ENCODE measurements at places on chromosomes 5 and 9.

DNA sequence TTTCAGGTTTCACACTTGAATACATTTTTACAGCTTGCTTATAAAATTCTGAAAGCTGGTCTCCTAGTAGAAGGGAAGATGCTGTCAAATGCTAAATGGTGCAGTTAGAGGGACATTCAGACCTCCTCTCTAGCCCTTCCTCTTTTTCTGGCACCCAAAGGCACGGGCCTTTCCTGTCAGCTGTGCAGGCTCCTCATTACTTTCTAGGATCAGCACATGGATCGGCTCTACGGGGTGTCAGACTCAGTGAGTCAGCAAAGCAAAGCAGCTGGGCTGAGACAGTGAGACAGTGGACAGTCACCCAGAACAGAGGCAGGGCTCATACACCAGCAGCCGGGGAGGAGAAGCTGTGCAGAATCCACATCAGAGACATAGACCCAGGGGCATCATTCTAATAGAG, 80.0 kb upstream of the TNC start:
- DNase-seq, result no peak

- no peak for DNase-seq
Measured at GRCh38 chr5:166369346-166369745, 1922.1 kb upstream of the WWC1 start.

GRCh38 chr9:35756275-35757225, 2.5 kb upstream of the MSMP start:
- DNase-seq, result no peak

- DNase-seq, result no peak
Measured at GRCh38 chr5:139667001-139667729, 19.0 kb downstream of the CXXC5 start.

DNA sequence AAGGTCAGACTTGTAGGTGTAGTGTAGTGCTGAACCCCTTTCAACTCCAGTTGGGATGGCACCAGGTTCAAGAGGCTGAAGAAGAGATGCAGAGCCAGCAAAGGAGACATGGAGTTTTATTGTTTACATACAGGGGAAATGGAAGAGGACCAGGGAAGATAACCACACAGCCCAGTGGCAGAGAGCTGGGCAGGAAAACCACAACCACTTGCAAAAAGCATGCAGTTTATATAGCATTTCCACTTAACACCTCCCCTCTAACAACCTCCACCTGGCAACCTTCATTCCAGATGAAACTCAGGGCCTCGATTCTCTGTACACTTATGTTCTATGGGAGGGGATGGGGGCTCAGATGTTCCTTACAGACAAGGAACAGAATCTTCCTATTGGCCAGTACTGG, 56.9 kb downstream of the SNX24 start:
- no peak for DNase-seq

DNA sequence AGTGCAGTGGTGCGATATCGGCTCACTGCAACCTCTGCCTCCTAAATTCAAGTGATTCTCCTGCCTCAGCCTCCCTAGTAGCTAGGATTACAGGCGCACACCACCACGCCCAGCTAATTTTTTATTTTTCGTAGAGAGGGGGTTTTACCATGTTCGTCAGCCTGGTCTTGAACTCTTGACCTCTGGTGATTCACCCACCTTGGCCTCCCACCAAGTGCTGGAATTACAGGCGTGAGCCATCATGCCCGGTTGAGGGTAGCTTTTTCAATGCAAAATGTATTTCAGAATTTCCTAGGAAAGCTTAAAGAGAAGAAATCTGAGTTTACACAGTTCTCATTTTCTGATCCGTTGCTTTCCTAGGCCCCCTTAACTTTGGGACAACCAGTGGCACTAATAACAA, 15.7 kb downstream of the BDP1 start:
- DNase-seq, result no peak

DNA sequence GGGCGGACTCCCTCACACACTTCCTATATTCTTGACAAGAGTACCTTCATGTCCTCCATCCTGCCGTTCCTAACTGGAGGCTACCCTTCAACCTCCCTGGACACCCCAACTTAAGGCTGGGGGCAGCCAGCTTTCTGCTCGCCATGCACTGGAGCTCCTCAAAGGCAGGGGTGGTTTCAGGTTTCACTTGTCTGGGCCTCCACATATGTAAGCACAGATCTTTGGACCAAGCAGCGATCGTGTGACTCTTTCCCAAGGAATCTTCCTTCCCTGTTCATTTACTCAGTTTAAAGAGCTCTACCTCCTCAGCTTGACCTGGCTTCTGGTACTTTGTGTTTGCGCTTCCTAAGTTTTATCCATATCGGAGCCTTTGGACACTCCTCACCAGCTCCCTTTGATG, 34.2 kb upstream of the TRPC7 start:
- DNase-seq, result no peak

GRCh38 chr5:91151947-91152346, 231.2 kb downstream of the ARRDC3 start:
- no peak for DNase-seq

DNA sequence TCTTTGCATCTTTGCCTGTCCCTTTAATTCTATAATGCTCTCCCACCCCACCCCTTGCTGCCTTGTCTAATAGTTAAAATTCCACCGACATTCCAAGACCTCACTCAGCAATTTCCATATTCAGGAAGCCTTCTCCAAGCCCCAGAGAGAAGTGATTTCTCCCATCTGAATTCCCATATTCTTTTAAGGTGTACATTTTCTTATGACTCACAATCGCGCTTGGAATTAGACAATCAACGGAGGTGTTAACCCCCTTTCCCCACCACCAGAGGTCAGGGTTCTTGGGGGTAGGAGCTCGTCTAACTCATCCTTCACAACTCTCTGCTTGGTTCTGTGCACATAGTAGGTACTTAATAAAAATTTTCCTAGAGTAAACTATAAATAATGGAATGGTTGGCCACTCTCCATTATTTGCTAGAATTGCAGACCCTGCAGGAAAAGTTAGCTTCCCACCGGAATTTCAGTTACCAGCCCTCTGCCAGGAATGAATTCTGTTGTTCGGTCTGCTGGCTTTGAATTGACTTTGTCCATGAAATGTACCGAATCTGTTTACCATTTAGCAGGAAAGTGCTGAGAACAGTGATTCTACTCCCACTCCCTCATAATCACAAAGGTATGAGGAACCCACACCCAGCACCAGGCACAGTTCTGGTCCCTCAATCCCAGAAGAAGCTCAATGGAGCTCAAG, 5.0 kb downstream of the KCNIP1 start:
- no peak for DNase-seq

GRCh38 chr9:74001382-74001781, 495.8 kb upstream of the RORB start:
- DNase-seq, result no peak

DNA sequence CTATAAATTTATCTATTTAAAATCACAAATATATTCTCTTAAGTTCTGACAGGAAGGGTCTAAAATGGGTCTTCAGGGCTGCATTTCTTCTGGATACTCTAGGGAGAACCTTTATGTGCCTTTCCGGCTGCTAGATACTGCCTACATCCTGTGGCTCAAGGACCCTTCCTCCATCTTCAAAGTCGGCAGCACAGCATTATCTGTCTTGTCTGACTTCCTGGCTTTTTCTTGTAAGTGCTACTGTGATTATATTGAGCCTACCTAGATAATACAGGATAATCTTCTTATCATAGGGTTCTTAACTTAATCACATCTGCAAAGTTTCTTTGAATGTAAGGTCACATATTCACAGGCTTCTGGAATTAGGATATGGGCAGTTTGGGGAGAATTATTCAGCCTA, 943.8 kb upstream of the TYRP1 start:
- DNase-seq, result no peak

DNA sequence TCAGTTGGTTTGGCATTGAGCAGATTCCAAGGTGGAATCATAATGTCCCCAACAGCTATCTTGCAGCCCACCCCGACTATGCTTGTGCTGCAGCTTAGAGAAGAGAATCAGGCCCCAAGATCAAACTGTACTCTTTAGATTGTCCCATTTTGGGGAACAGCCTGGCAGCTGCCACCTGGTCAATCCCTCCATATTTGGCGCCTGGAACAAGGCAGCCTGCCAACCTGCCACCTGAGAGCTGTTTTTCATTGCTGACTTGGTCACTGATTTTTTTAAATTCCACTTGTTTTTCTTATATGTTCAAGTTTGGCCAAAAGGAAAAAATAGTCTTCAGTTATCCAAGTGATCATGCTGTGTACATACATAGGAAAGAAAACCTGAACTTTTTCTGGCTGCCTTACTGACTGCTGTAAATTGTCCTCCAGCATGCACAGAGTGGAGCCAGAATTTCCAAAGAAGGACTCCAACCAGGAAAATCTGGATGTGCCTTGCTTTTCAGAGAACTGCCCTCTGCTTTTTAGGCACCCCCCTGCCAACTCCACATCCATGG, 504.2 kb downstream of the ENC1 start:
- no peak for DNase-seq

- no peak for DNase-seq
Measured at GRCh38 chr9:27653246-27653645, 80.0 kb upstream of the C9orf72 start.

GRCh38 chr9:70880535-70880934, 240.9 kb downstream of the TRPM3 start:
- no peak for DNase-seq

- no peak for DNase-seq
Measured at GRCh38 chr9:99851500-99851822, 29.8 kb downstream of the NR4A3 start.

DNA sequence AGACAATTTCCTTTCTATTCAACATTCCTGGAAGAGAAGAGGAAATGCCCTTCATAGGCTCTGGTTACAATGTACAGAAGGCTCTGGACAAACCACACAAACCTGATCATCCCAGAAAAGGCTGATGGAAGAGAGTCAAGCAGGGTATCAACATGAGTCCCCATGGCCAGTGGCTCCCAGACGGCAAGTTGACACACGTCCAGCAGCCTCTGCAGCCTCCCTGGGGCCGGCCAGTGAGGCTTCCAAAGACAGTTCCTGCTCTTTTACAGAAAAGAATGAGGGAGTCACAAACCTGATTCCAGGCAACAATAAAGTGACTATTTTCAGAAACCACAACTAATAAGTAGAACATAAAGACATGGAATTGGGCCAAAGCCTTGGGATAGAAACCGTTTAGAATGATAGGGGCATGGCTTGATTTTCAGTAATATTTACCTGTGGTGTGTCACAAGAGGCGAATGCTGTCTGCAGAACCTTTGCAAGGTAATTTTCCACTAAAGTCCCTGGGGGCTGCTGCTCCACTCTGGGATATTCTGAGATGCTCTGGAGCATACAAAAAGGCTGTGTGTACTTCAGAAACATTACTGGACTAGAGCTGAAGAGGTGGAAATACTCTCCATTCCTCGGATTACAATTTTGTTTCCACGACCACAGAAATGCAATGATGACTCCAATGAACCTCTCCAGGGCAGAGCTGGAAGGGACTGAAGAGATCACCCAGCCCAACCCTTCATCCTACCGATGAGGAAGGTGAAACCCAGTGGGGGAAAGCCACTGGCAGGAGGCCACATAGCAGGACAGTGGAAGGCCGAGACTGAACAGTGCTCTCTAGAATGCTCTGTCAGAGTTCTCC, 10.4 kb downstream of the MED27 start:
- no peak for DNase-seq

DNA sequence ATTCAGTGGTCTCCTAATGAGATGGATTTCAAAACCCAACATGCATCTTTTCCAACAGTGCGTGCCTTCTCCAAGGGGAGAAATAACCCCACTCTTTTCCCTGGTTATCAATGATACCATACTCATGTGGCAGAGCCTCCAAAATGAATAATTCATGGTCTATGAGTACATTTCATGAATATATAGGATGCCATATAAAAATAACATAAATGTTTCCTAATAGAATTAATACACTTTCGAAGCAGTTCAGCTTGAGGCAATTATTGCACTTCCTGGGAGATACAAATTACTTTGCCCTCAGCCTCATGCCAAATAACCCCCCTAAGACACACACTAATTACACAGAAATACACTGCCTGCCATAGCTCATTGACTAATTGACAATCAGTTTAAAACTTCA, 318.6 kb downstream of the ZSWIM6 start:
- DNase-seq, result no peak

- no peak for DNase-seq
Measured at GRCh38 chr5:109704282-109704952, 14.7 kb downstream of the MAN2A1 start.

- no peak for DNase-seq
Measured at GRCh38 chr9:94805051-94805489, 78.6 kb downstream of the AOPEP start.

GRCh38 chr5:158965334-158965733, 134.4 kb downstream of the EBF1 start:
- DNase-seq, result no peak

- no peak for DNase-seq
Measured at GRCh38 chr9:126417043-126417442, 90.4 kb downstream of the MVB12B start.

- no peak for DNase-seq
Measured at GRCh38 chr5:155938051-155938450, 388.9 kb upstream of the SGCD start.

DNA sequence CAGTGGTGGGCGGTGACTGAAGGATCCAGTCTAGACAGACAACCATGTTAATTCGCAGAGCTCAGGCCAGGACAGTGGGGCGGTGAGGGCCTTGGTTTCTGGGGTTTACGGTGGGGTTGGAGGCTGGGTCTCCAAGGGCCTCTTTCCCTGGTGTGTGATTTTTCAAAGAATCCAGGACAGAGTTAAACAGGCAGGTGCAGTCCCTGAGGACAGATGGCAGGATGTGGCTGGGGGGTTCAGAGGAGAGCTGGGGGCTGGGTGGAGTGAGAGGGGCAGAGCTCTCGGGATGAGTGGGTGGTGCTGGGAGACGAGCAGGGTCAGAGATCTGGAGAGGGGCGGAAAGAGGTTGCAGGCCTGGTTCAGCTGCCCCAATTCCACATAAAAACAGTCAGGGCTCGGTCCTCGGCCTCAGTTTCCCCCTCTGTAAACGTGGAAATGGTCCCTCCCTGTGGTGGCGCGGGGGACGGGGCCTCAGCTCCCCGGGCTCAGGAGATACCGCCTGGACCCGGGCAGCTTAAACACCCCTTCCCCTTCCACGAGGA, 145.9 kb downstream of the GAPVD1 start:
- DNase-seq, result no peak

DNA sequence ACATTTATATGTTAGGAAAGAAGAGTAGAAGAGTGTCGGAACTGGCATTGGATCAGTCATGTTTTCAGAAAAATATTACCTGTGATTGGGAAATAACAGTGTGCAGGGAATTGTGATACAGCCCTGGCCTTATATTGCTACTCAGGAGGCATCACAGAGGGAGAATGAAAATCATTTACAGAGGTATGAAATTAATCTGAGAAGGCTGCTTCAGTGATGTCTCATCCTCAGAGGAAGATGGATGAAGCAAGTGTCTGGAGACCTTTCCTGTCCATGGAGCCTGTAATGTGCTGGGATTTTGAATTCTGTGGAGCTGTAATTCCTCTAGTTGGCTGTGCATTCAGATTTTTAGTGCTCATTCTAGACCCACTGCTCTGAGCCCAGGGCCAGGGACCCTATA, 3.8 kb downstream of the ACTBL2 start:
- DNase-seq, result no peak

- no peak for DNase-seq
Measured at GRCh38 chr9:4797854-4798150, 5.1 kb downstream of the RCL1 start.

DNA sequence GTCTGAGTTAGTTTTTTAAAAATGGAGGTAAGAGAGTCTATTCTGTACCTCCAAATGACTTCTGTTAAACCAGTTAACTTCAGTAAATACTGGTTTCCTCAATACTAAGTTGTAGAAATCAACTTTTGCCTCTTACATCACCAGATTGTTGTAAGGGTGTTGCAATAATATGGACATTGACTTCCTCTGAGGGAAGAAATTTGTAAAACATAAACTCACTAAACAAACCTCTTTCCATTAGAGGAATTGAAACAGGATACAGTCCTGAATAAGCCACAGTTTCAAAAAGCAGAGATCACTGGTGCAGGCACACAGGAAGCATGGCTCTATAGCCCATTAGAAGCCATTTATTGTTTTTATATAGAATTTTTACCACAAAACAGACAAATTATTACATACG, 32.7 kb upstream of the SLCO6A1 start:
- no peak for DNase-seq

All from D721Med (cell line).